ENCODE measurements at places on chromosomes 13 and 19.

GRCh38 chr13:29384871-29385270 is 210.6 kb downstream of the SLC7A1 start:
- DNase-seq = no peak

- DNase-seq = no peak
Observed at GRCh38 chr13:22536851-22537250, 643.9 kb upstream of the SGCG start.

DNA sequence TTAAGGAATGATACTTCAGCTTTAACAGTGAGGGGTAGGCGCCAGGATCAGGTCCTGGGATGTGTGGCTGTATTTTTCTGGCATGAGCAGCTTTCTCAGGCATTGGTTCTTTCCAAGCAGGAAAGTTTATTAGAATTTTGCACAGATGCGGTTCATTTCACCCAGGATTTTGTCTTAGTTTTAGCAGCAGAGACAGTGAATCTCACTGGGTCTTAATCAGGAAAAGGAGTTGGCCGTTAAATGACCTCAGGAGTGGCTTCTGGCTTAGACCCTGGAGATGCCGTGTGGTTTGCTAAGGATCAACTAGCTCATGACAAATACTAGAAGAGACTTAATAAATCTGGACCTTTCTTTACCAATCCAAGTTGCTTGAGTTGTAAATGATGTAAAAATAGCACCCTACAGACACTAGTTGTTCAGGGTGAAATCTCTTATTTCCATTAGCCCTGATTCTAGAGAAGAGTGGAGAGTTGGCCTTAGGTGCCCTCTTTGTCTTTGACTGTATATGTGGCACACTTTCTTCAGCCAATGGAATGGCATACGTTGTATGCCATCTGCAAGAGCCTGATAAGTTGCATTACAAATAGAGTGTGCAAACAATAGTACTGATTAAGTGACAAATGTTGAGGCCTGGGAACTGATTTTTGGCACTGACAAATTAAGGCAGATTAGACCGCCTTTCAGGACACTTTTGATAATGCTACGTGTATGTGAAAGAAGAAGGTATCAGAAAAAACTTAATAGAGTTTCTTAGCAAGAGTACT is 34.0 kb downstream of the LRCH1 start:
- no peak for DNase-seq

GRCh38 chr19:55453511-55454260 is 7.8 kb downstream of the ISOC2 start:
- DNase-seq = no peak

- no peak for DNase-seq
Observed at GRCh38 chr19:28857967-28858366, 355.0 kb downstream of the UQCRFS1 start.

GRCh38 chr13:47890146-47890814 is 110.8 kb downstream of the SUCLA2 start:
- no peak for DNase-seq

DNA sequence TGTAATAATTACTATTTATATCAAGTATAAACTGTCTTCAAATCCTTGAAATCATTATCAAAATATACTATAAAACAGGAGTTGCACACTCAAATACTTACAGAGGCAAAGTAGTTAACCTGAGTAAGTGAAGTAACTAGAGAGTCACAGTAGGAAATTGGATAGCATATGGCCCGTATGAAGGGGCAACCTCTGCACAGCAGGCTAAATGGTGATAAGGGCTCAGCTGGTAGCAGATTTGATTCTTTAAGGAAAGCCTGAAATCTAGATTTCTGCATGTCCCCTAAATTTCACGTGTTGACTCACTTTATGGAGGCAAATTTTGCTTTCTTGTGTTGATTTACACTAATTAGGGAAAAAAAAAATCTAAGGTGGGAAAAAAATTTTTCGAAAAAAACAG is 46.4 kb downstream of the STOML3 start:
- DNase-seq = no peak

DNA sequence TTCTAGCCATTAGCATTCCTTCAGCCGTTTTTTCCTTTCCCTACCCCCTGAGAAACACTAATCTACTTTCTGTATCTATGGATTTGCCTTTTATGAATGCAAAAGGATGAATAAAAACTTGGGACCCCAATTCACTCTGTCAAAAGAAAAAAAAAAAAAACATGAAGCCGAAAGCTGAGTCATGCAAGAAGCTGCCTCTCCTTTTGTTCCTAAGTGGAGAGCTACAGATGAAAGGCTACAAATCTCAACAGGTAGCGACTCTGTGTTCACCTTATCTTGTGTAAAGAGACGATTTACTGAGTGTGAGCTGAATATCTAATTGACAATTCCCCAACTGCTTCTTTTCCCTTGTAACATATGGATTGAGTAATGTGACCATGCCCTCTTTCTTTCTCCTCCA is 1072.8 kb downstream of the UQCRFS1 start:
- no peak for DNase-seq

DNA sequence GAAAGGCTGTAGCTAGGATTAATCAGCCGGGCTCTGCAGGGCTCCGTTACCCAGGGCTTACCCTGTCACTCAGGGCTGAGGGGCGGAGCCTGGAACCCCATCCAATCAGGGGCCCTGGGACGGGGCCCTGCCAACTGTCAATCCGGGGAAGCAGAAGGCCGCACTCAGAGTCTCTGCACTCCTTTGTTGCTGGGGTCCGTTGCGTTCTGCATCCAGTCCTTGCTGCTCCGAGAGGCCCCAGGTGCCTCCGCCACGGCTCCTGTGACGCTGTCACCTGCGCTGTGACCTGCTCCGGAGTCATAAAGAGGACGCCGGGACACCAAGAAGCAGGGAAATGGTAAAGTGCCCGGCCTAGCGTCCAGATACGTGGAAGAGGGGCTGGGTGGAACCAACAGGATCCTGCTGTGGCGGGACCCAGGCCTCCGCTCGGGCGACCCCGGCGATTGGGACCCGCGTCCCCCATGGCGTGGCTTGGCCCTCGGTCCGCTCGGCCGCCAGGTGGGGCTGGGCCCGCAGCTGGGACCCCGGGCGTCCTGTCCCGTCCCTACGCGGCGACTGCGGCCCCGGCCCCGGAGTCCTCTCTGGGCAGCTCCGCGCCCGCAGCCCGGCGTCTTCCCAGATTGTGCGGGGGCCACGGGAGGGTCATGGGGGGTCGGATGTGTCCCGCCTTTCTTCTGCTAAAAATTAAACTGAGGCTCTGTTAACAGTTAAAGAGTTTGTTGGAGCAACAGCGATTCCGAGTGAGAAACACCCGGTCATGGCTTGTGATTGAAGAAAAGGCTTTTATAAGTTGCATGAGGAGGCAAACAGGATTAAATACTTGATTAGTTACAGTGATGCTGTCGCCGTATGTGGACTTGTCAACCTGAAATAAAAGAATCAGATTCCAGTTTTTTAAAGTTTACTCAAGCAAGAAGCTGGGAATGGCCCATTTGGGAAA is at the start of gene ZNF491:
Gene ZNF491, plus strand, starts transcription at position 133 of the 940 bp plus-strand sequence. CDS start 7,431 bp downstream, outside the sequence.
- DNase-seq = peak; percentile 75

GRCh38 chr19:1253514-1254080 is 5.2 kb downstream of the MIDN start:
- no peak for DNase-seq

GRCh38 chr13:39099231-39099630 is 61.0 kb downstream of the NHLRC3 start:
- no peak for DNase-seq

- no peak for DNase-seq
Observed at GRCh38 chr13:52838433-52839107, 9.9 kb downstream of the PCDH8 start.
